ENCODE measurements at places on chromosomes 6 and 20.

DNA sequence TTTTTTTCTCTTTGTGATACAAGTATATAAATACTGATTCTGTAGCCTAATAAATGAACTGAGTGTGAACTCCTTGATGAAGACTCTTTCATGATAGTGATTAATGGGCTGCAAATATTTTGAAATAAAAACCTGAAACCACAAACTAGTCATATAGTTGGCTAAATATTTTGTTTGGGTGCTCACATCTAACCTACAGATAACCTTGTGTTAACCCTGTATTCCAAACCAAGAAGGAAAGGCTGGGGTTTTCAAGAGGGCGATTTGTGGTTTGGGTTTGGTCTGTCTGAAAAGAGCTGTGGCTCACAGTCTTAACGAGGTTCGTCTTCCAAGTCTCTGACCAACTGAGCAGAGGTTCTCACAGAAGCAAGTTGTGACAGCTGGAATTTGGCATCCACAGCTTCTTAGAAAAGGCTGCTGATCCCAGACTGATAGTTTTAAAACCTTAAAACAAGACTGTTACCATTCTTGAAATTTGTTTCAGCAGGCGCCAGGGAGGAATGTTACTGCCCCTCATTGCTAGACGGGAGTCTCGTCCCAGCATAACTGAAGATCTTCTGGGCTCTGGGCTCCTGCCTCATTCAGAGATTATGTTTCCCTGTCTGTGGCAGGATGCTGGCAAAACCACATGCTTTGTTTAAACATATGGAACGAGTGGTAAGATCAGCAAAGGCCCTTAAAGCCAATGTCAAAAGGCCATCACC lies 736.4 kb upstream of the MARCKS start:
- DNase-seq: no peak

GRCh38 chr6:119215885-119216590 lies 133.5 kb downstream of the MAN1A1 start:
- DNase-seq: no peak

- DNase-seq: no peak
Measured at GRCh38 chr6:7668936-7669335, 57.0 kb upstream of the BMP6 start.

GRCh38 chr6:42406306-42407280 lies 45.1 kb downstream of the TRERF1 start:
- DNase-seq: peak; percentile 45

GRCh38 chr6:158414851-158415262 lies 102.6 kb downstream of the TULP4 start:
- DNase-seq: no peak

GRCh38 chr20:8662433-8662954 lies 406.4 kb upstream of the PLCB4 start:
- DNase-seq: no peak

- no peak for DNase-seq
Measured at GRCh38 chr6:33324125-33324524, 6.6 kb upstream of the ZBTB22 start.

DNA sequence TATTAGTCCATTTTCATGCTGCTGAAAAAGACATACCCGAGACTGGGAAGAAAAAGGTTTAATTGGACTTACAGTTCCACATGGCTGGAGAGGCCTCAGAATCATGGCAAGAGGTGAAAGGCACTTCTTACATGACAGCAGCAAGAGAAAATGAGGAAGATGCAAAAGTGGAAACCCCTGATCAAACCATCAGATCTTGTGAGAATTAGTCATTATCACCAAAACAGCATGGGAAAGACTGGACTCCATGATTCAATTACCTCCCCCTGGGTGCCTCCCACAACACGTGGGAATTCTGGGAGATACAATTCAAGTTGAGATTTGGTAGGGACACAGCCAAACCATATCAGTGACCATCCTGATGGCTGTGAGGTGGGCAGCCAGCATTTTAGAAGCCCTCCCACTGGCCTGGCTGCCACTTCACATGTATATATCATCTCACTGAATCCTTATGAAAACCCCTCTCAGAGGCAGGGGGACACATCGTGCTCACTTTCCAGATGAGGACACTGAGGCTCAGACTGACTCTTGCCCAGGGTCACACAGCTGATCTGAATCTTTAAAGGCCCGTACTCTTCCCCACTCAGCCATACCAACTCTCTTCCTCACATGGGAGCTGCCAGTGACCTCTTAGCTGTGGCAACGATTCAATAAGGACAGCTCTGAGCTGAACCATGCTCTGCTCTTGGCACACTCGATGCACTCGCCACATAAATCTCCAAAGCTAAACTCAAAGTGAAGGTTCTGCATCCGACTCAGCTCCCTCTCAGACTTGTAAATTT lies 25.7 kb downstream of the BMP7 start:
- DNase-seq: no peak

GRCh38 chr6:11819486-11819885 lies 40.9 kb upstream of the ADTRP start:
- DNase-seq: no peak

- no peak for DNase-seq
Measured at GRCh38 chr6:17525637-17526036, 74.5 kb upstream of the FAM8A1 start.

DNA sequence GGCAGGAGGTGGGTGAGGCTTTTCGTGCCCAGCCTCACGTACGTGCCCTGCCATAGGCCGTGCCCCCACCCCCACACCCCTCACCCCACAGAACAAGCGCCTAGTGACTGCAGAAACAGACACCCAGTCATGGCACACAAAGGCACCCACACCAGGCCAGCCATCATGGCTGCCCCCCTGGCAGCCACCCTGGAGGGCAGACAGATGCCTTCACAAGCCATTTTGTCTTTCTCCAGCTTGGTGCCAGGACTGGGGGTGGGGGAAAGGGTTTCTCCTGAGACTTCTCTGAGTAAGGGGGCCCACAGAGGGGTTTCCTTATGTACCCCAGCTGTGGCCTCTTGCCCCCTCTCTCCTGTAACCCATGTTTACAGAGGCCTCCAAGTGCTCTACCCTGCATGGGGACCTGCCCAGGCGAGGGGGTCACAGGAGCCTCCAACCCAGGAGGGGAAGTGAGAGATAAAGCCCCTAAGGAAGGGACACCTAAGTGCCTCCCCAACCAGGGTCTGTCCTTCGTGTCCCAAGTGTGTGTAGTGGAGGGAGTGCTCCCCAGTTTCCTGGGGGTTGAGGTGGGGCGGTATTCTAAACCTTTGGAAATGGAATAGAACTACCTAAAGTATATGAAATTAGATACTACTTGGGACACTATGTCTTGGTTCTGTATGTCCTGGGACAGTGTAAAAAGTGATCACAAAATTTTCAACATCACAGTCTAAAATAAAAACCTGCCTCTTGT lies 49.9 kb downstream of the MRPL14 start:
- DNase-seq: no peak

DNA sequence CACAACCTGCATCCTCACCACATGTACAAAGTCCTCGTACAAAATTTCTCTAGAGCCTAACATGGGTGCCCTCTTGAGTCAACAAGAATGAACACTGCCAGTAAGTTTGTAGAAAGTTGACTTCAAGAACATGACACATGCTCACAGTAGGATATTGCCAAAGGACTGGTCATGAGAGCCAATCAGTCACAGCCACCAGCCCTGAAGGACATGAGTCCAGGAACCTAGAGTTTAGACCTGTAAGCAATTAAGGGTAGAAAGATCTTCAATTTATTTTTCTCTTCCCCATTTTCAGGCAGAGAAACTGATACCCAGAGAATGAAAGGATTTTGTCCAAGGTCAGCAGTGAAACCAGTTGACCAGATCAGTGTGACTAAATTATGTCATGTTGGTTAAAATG lies 96.1 kb downstream of the MAFB start:
- no peak for DNase-seq

DNA sequence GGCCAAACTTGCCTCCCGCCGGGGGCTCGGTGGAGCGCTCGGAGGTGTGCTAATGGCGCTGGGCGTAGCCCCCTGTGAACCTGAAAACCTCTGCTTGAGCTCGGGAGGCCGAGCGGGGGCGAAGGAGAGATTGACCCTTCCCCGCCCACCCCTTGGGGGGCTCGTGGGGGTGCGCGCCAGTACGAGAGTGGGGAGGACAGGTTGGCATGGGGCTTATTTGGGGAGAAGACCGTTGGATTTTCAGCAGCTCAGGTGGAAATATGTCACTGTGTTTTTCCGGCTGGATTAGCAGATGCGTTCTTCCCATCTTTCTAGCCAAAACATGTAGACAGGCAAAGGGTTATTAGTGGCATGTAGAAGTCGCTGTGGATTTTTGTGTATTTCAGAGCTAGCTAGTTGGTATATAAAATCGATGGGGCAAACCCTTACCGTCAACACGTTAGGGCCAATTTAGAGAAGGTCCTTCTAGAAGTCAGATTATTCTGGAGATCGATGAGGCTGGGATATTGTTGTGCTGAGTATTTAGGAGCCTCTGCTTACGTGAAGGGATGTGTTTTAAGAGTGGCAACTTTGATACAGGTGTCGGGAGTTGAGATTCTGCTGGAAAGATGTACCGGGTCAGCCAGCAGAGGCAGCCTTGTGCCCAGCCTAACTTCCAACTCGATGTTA lies 525 bp downstream of the NCOA7 start:
- DNase-seq: peak; percentile 78

- DNase-seq: no peak
Measured at GRCh38 chr6:130906736-130907381, 79.7 kb downstream of the SMLR1 start.

DNA sequence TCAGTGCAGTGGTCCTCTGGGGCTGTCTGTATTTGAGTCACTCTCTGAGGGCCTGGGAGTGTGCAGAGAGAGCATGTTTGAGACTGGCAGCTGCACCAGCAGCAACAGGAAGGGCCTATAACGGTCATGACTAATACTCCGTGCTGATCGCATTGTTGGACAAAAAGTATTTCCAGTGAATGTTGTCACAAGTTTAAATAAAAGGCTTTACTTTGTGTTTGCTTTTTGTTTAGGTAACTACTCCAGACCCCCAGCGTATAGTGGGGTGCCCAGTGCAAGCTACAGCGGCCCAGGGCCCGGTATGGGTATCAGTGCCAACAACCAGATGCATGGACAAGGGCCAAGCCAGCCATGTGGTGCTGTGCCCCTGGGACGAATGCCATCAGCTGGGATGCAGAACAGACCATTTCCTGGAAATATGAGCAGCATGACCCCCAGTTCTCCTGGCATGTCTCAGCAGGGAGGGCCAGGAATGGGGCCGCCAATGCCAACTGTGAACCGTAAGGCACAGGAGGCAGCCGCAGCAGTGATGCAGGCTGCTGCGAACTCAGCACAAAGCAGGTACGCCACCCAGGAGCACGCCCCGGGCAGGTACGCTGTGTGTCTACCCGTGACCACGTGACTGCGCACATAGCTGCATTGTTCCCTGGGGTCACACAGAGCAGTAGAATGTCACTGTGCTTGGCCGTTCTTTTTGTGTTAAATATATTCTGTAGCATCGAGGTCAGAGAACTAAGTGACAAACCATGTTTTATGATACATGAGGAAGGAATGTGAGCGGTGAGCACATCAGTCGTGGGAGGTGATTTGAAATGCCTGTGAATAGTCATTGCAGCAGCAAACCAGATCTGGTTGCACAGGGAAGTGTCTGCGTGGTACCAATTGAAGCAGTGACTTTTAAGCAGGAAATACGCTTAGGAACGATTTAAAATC lies 174.7 kb downstream of the TMEM242 start:
- DNase-seq: peak; percentile 34

GRCh38 chr6:40735121-40735520 lies 148.0 kb upstream of the LRFN2 start:
- no peak for DNase-seq

DNA sequence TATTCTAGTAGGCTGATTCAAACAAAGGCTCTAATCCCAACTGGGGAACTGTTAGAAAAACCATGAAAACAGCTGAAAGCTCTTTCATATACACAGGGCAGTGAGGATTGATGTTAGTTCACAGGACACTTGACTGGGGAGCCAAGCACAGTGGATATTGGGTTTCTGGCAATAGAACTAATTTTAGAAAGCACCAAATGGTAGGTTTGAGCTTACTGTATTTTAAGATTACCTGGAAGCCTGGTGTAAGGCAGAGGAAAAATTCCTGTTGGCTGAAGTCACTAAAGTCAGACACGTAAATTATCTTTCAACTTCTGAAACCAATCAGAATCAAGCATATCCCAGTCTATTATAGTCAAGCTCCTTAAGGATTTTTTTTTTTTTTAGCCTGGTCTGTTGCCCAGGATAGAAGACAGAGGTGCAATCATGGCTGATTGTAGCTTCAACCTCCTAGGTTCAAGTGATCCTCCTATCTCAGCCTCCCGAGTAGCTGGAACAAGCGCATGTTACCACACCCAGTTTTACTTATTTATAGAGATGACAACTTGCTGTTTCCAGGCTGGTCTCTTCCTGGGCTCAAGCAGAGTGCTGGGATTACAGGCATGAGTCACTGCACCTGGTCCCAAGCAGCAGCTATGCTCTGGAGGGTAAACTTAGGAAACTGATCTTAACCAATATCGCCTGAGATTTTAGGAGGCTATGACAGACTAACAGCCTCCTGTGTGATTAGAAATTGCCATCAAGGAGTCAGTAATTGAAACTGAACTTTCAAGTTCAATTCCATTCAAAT lies 32.5 kb upstream of the SYNCRIP start:
- no peak for DNase-seq

GRCh38 chr6:138609801-138610430 lies 110.6 kb upstream of the NHSL1 start:
- DNase-seq: no peak

GRCh38 chr6:12482386-12483375 lies 192.5 kb downstream of the EDN1 start:
- no peak for DNase-seq

- no peak for DNase-seq
Measured at GRCh38 chr20:18613553-18613952, 25.7 kb downstream of the DTD1 start.

DNA sequence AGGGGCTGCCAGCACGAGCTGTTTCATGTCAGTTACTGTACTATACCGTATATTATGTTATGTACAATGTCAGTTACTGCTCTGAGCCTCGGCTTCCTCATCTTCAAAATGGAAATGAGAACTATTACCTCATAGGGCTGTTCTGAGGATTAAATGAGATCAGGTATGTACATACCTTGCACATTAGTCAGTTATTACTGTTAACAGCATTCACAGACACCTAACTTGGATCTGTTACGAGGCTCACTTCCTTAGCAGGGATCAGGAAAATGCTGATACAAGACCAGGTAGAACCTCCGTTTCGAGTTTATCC lies 69.7 kb upstream of the TBC1D7 start:
- DNase-seq: no peak

DNA sequence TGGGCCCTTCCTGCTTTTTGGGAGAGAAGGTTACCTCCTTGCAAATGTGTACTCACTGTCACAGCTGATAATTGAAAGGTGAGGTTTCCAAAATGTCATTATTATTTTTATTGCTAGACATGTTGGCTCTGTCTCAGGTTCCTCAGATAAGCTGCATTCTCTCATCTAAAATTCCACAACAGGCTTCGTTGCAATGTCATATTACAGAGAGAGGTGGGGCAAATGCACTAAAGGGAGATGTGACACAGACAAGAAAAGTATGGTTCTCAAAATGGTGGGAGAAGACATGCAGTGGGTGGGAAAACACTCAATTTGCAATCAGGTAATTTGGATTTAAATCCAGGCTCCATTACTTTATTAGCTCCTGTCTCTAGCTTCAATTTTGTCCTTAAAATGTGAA lies 256.4 kb upstream of the POU3F2 start:
- no peak for DNase-seq

- DNase-seq: no peak
Measured at GRCh38 chr20:20780127-20780824, 67.8 kb upstream of the RALGAPA2 start.

Measured in brain (organoid and tissue), 16 donors.